ENCODE measurements at places on chromosomes 5 and 9.

GRCh38 chr9:131695366-131695765, 44.5 kb downstream of the RAPGEF1 start:
- no peak for ATAC-seq

DNA sequence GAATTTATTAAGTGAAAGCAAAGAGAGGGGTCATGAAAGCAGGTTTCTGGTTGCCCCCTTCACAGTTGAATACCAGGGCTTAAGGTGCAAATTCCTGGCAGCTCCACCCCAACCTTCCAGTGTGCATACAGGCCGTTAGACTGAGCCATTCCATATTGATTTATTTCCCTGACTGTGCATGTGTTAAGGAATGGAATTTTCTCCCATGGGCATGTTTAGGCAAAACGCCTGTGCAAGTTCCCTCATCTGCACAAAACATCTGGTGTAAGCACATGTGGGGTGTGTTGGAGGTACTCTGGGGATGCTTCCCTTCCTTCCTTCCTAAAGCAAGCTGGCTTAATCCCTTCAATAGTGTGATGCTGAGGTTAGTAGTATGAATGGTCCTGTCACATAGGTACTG, 1470.6 kb downstream of the MAT2B start:
- no peak for ATAC-seq

GRCh38 chr5:125012727-125013451, 266.4 kb upstream of the ZNF608 start:
- no peak for ATAC-seq

GRCh38 chr9:124790801-124791505, 14.0 kb downstream of the OLFML2A start:
- ATAC-seq: peak; percentile 67

DNA sequence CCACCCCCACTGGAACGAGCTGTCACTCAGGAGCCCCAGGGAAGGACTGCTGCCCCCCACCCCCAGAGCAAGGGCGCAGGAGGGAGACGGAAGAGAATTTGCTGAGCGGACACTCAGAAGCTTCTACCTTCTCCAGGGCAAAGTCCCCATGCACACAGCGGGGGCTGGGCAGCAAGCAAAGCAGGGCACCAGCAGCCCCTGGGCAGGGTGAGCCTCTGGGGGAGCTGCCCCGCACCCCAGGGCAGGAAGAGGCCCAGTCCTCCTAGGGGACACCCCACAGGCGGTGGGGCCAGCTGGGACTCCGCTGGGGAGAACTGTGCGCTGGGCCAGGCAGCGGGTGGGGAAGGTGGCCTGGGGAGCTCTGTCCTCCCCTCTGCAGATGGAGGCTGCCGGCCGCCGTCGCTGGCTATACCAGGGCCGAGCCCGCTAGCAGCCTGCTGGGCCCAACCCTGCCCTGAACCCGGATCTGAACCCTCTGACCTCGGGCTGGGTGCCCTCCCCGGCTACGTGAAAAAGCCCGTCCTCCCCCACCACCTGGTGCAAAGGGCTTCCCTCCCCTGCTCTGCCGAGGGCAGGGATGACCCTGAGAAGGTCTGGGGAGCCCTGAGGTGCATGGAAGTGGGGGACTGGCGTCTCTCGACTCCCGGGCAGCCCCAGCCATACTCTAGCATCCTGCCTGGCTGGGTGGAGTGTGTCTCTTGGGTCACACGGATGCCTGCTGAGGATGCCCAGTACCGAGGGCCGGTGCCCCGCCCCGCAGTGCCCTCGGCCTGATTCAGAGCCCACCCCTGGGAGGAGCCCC, 597 bp upstream of the SLC34A3 start:
- ATAC-seq: no peak

DNA sequence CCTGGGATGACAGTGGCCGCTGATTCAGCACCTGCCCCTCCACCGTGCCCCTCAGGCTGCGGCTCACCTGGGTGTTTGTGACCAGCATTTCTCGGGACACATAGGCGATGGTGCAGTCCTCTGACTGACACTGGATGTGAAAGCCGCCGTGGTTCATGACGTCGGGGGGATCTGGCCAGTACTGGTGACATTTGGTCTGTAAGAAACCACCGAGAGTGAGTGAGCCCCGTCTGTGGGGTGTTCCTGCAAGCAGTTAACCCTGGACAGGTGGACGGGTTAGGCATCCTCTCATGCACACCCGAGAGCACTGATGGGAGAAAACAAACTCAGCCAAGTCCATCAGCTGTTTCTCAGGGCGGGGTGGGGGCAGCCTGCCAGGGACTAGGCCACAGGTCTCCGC, 62.5 kb upstream of the EPB41L4B start:
- ATAC-seq: no peak

DNA sequence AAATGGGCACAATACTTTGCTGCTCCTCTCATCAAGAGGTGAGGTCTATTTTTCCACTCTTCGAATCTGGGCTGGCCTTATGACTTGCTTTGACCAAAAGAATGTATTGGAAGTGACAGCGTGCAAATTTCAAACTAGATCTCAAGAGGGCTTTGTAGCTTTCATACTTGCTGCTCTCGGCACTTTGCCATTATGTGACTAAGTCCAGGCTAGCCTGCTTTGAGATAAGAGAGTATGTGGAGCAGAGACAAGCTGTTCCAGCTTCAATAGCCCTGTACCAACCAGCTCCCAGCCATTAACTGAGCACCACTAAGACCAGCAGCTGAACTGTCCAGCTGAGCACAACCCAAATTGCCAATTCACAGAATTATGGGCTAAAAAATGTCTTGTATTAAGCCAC, 124.6 kb downstream of the ACER2 start:
- ATAC-seq: no peak

DNA sequence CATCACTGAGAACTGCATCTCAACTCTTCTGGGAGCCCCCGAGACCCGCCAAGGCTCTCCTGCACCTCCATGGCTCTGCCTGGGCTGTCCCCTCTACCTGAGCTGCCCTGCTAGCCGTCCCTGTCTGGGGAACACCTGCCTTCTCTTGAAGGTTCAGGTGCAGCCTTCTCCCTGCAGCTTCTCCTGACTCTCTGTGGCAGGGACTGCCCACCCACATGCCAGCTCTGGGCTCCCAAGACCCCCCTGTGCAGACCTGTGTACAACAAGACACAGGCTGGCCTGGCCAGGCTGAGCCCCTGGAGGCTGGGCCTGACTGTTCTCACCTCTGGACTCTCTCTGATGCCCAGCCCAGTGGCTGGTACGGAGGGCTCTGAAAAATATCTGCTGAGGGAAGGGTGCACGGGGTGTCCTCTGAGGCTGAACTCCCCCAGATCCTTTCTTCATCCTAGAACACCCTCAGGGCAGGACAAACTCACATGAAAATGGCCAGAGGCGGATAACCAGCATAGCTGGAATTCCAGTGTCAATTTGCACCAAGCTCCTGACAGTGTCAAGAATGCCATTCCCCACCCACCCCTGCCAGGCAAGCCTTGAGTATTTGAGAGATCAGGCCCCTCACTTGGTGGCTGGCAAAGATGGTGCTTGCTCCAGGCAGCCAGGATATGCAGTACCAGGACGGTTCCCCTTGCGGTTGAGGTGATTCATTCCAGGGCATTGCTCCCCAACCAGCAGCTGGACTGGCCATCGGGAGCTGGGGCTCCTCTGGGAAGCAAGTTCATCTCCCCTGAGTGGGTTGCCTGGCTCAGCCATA, 40.9 kb upstream of the SLC25A51 start:
- no peak for ATAC-seq

DNA sequence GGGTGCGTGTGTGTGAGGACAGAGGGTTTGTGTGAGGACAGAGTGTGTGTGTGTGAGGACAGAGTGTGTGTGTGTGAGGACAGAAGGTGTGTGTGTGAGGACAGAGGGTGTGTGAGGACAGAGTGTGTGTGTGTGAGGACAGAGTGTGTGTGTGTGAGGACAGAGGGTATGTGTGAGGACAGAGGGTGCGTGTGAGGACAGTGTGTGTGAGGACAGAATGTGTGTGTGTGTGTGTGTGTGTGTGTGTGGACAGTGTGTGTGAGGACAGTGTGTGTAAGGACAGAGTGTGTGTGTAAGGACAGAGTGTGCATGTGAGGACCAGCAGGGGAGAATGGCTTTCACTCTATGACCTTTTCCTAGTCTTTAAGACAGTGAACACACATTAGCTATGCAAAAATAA, 63.1 kb upstream of the UBAC1 start:
- no peak for ATAC-seq

- no peak for ATAC-seq
Measured at GRCh38 chr5:142357469-142358090, 32.8 kb upstream of the SPRY4 start.

- ATAC-seq: peak; percentile 52
Measured at GRCh38 chr9:131739133-131739958, 530 bp downstream of the RAPGEF1 start.

- no peak for ATAC-seq
Measured at GRCh38 chr5:66180282-66181155, 36.4 kb downstream of the SREK1 start.

DNA sequence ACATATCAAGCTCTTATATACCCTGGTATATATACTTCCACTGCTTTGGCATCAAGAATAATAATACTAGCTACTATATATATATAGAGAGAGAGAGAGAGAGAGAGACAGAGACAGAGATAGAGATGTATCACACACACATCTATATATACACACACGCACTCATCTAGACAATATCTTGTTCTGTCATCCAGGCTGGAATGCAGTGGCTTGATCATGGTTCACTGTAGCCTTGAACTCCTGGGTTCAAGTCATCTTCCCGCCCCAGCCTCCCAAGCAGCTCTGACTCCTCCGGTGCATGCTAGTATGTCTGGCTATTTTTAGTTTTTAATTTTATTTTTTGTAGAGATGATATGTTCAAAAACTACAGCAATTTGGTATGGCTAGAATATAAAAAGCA, 22.5 kb downstream of the ANKHD1 start:
- ATAC-seq: no peak

GRCh38 chr9:129781981-129782380, 21.0 kb upstream of the TOR1B start:
- ATAC-seq: no peak

- ATAC-seq: no peak
Measured at GRCh38 chr5:59097712-59098111, 514.8 kb downstream of the RAB3C start.

- no peak for ATAC-seq
Measured at GRCh38 chr5:133403741-133404364, 208.5 kb downstream of the FSTL4 start.

DNA sequence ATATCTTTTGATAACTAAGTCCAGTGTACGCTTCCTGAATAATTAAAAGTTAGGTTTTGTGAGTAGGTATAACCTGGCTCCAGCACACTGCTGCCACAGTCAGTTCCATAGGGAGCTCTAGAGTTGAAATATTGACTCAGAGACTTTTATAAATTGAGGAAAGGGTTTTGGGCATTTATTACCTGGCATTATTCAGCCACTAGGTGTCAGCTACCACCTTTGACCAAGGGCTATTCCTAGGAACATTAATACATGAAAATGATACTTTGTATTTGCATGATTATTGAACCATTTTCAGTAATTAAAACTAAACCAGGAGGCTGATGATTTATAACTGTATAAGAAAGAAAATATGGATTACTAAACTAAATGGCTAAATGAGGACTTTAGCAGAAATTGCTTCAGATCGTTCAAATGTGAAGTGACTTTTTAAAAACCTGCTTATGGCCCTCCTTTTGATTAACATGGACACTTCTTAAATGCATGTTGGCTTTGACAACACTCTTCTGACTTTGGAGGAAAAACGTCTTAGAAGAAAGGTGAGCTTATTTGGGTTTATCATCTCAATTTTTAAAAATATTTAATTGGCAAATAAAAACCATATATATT, 83.0 kb downstream of the SMC2 start:
- ATAC-seq: no peak

DNA sequence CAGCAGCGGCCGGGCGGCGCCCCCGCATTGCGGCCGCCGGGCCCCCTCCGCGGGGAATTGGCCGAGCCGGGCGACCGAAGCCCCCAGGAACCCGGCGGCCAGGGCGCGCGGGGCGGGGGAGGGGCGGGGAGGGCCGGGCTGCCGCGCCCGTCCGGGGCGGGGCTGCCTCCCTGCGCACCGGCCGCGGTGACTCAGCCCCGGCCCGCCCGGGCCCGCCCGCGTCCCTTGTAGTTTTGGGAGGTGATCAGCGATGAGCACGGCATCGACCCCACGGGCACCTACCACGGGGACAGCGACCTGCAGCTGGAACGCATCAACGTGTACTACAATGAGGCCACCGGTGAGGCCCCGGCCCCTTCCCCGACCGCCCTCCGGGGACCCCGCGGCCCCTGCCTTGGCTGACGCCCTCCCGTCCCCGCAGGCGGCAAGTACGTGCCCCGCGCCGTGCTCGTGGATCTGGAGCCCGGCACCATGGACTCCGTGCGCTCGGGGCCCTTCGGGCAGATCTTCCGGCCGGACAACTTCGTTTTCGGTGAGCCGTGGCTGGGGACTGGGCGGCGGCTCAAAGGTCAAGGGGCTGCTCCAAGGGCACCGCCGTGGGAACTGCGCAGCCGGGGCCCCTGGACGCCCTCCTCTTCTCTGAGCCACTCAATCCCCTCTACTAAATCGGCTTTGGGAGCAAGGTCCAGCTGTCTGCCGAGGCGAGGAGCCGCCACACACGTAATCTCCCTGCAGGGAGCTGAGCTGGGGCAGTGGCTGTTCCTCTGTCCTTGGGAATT, 592 bp downstream of the TUBB4B start:
- peak; percentile 46 for ATAC-seq

- ATAC-seq: no peak
Measured at GRCh38 chr9:10230512-10230911, 382.3 kb downstream of the PTPRD start.

- ATAC-seq: no peak
Measured at GRCh38 chr5:54323495-54323894, 13.1 kb upstream of the ARL15 start.

DNA sequence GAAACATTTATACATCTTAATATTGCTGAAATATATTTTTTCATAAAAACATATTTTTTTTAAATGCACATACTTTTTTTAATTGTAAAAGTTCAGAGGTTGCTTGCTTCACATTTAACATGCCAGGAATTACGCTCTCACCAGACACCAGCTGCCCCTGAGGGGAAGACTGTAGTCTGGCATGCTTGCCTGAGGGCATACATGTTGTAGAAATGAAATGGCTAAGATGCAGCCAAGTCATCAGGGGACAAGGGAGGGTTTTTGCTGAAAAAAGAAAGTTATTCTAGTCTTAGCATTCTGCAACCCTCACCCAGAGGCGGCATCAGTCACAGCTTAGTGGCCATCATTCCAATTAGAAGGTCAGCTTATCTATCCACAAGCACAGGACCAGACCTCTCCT, 426.7 kb upstream of the FTMT start:
- ATAC-seq: no peak

- no peak for ATAC-seq
Measured at GRCh38 chr5:15425766-15426165, 74.2 kb upstream of the FBXL7 start.
